ENCODE measurements at places on chromosomes 4 and X.

DNA sequence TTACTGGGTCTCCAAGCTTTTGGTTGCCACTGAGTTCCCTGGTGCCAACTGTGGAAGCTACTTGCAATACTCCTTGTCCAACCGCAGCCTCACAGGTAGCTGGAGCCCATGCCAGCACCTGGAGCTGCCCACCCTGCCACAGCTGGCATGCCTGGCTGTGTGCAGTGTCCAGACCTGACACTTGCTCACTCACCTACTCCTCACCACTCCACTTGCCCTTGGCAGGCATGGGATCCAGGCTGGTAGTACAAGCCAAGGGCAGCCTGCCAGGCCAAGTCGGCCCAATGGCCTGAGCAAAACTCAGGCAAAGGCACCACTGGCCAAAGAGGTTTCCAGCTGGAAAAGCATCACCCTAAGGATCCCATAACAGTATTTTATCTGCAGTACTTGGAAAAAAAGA is 246.3 kb downstream of the PDGFC start:
- DNase-seq, result no peak

DNA sequence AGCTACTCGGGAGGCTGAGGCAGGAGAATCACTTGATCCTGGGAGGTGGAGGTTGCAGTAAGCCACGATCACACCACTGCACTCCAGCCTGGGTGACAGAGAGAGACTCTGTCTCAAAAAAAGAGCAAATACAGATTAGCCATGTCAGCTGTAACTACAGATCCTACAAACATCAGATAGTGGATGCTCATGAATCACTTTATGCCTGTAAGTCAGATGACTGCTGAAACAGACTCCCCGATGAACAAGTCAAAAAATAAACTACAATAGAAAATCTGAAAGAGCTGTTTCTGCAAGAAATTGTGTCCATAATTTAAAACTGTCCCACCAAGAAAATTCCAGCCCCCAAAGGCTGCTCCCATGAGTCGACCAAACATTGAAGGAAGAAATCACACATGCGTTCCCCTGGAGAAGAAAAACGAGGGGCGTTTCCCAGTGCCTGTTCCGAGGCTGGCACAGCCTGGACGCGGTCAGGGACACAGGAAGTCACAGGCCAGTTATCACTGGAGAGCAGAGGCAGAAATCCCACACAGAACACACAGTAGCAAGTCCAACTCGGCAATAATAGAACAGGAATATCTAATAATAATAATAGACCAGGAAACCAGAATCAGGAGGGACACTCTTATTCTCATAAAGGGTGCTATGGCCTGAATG is 30.0 kb upstream of the GTPBP6 start:
- no peak for DNase-seq

GRCh38 chr4:2593003-2593402 is 56.6 kb downstream of the FAM193A start:
- DNase-seq, result no peak

GRCh38 chr4:105956569-105956968 is 61.3 kb downstream of the NPNT start:
- no peak for DNase-seq

DNA sequence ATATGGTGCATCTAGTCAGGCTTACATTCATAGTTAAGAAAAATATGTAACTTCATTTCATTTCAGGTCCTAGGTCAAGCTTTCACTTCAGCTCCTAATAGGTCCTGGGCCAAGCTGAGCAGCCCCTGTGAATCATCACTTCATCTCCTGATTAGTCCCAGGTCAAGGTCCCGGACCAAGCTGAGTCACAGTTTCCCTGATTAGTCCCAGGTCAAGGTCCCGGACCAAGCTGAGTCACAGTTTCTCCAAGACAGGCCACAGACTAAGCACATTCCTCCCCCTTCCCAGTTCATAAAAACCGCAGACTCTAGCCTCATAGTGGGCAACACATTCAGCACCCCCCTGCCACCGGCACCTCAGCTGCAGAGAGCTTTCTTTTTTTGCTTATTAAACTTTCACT is 1331.8 kb downstream of the PCDH19 start:
- no peak for DNase-seq

DNA sequence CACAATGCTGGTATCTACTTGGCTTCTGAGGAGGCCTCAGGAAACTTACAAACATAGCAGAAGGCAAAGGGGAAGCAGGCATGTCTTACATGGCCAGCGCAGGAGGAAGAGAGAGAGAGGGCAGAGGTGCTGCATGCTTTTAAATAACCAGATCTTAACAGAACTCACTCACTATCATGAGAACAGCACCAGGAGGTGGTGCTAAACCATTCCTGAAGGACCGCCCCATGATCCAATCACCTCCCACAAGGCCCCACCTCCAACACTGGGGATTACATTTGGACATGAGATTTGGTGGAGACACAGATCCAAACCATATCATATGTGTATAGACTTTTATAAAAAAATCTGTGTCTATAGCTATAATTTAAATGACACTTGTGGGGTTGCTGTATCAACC is 48.6 kb upstream of the ERVMER34-1 start:
- peak; percentile 12 for DNase-seq

DNA sequence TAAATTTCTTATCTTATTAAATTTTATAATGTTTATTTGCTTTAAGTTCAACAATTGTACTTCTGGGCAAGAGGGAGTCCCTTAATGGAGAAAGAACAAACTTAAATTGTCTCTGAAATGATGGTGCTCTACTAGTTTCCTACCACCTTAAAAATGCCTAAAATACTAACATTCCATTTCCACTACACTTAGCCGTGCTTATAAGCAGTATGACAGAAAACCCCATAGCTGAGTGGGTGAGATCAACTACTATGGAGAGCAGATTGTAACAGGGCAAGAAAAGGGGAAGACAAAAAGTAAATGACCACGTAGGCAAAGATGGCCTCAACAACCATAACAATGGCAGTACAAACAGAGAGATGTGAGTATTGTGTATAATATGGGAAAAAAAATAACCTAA is 35.0 kb downstream of the RFC1 start:
- DNase-seq, result no peak

GRCh38 chr4:120055795-120056194 is 10.9 kb downstream of the MAD2L1 start:
- DNase-seq, result no peak

GRCh38 chrX:40097504-40098263 is at the start of gene BCOR:
Gene BCOR, minus strand, starts transcription at chrX:40097958. Its CDS starts 20,029 bp downstream, at chrX:40077929.
- peak; percentile 82 for DNase-seq

- DNase-seq, result no peak
Measured at GRCh38 chr4:35700663-35701062, 543.7 kb downstream of the ARAP2 start.
